ENCODE measurements at places on chromosomes 6 and 20.

- DNase-seq = no peak
These were observed 12.1 kb upstream of the MRPS18A start for GRCh38 chr6:43699564-43700186.

DNA sequence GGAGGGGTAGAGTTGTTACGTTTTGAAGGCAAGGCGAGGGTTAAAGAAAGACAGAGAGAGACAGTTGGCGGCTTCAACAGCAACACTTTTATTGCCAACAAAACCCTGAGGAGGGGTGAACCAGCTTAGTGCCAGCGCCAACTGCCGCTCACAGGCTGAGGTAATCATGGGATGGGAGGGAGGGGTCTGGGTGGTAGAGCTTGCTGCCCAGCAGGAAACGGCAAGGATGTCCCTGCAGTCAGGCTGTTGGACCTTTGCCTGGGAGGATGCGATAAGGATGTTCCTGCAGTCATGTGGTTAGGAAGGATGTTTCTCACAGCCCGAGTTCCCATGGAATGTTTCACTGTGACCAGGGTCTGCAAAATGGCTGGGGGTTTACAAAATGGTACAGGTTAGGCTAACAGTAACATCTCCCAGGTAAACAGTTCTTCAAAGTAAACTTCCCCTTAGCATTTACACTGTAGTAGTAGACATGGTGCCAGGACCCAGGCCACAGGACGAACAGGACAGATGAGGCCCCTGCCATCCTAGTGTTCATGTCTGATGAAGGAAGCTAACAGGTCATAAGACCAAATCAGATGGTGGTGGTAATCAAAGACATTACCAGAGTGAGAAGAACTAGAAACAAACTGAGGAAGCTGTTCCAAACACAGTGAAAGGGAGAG, 647.3 kb upstream of the DEFB115 start:
- no peak for DNase-seq

- DNase-seq = no peak
These were observed 87.7 kb downstream of the HIVEP2 start for GRCh38 chr6:142857233-142857761.

DNA sequence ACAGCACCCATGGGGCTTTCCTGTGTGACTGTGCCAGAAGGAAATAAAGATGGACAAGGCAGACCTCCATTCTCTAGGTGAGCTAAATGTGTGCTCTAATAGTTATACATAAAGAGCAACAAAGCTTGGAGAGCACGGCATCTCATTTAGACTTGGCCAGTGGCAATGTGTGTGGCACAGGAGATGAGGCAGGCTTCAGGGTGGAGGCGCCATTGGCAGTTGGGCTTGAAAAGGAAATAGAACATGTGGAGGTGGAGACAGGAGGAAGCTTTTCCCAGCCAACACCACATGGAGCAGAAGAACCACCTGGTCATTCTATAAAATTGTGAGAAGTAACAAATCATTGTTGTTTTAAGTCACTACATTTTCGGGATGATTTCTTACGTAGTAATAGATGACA, 3.6 kb upstream of the RALY start:
- DNase-seq = no peak

GRCh38 chr6:168294901-168295300, 24.7 kb downstream of the DACT2 start:
- no peak for DNase-seq

GRCh38 chr6:116409756-116410155, 39.0 kb downstream of the DSE start:
- DNase-seq = no peak

GRCh38 chr20:50744143-50744792, 12.9 kb downstream of the PARD6B start:
- DNase-seq = peak; percentile 76

- no peak for DNase-seq
These were observed 104.8 kb upstream of the TRAF3IP2 start for GRCh38 chr6:111710439-111710838.

DNA sequence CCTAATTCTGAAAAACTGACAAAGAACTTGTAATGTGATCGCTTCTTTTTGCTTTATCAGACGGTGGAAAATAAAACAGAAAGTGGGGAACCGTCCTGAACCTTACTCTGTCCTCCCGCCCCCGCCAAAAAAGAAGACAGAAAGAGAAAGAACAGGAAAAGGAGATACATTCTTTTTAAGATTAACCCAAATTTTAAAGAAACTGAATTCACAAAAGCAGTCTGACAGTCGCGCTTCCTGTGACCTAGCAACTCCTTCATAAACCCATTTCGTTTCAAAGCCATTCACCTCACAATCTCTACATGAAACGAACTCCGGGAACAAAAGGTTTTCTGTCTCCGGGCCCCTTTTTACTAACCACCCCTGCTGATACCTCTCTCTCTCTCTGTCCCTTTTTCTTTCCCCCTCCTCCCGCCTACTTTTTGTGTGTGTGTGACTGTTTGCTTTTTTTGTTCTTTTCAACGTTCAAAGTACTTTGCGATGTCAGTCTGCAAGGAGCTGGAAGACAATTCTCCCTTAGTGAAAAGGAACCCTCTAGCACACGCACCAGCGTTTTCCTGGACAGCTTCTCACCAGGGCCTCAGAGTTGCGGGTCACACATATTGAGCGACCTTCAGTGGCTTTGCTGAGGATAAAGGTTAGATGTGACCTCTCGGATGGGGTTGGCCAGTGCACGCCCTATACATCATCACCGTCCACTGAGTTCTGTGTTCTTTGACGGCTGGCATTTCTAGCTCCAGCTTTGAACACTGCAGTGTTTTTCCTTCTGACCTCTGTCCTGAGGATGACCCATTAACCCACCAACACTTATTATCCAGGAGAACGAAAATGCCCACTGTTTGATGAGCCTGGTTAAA, 530 bp upstream of the NEDD9 start:
- DNase-seq = no peak

GRCh38 chr20:25356271-25356933, 34.2 kb downstream of the ABHD12 start:
- no peak for DNase-seq

DNA sequence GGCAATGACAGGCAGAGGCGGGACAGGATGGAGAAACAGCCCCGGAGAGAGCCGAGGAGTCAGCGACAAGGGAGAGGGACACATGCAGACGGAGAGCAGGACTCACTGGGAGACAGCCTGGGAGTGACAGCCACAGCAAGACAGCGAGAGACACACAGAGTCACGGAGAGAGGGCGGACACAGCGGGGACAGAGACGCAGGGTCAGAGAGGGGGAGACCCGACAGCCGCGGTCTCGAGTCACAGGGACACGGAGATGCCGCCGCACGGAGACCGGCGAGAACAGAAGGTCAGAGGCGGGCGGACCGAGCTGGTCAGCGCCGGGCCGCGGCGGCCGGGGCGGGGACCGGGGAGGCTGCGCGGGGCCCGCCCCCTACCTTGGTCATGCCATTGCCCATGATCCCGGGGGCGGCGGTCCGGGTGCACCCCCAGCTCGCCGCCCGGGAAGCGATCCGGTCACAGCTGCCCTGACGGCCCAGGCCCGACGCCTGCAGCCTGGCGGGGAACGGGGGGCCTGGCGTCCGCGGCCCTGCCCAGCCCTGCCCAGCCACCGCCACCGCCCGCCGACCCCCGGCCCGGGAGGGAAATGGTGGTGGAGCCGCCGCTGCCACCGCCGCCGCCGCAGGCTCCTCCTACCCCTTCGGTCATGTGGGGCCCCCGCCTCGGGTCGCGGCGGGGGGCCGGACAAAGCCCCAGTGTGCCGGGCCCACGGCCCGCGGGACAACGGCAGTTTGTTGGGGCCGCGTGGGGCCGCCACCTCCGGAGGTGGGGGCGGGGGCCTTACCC, at the start of the genes DUSP15 and TTLL9:
Gene DUSP15 (minus strand): TSS at position 586 of the 784 bp plus-strand sequence. CDS start 190 bp downstream, at position 396.
Gene TTLL9 (plus strand): TSS at position 693 of the 784 bp plus-strand sequence. CDS start 493 bp downstream, outside the sequence.
- no peak for DNase-seq

DNA sequence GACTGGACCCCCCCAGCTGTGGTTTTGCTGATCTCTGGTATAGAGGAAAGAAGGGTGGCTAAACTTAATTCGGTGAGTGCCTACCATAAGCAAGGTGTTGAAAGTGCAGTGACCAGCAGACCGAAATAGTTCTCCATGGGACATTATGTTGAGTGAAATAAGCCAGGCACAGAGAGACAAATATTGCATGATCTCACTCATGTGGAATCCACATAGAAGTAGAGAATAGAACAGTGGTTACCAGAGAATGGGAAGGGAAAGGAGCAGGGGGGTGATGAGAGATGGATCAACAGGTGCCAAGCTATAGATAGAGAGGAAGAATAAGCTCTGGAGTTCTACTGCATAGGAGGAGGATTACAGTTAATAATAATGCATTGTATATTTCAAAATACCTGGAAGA, 9.7 kb upstream of the GCNT2 start:
- no peak for DNase-seq

- no peak for DNase-seq
These were observed 10.7 kb downstream of the DEK start for GRCh38 chr6:18253635-18254034.

GRCh38 chr6:123520217-123520616, 116.5 kb downstream of the TRDN start:
- DNase-seq = no peak

GRCh38 chr6:46287681-46288080, 116.9 kb upstream of the ENPP5 start:
- no peak for DNase-seq

DNA sequence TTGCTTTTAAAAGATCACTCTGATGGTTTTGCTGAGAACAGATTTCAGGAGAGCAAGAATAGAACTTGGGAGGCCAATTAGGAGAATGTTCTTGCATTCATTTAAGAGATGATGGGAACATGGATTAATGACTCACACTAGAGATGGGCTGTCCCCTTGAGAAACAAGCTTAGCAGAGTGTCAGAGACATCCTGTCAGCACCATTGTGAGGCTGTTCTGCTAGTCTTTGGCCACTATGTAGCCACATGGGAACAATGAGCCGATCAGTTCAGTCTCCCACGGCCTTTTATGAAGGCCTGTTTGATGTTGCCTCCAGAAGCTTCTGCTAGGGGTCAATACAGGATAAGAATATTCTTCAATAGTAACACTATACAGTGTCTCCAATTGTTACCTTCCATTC, 113.0 kb upstream of the EYA4 start:
- DNase-seq = no peak
